ENCODE measurements at places on chromosomes 6 and 20.
A peak's percentile ranks its signal among the peaks of the same experiment; 100 is the strongest.

GRCh38 chr6:120736740-120737139 lies 597.5 kb downstream of the TBC1D32 start:
- no peak for DNase-seq

GRCh38 chr6:22117631-22118030 lies 179.2 kb downstream of the PRL start:
- DNase-seq: no peak

GRCh38 chr20:41362748-41363140 lies 3.9 kb downstream of the EMILIN3 start:
- no peak for DNase-seq

DNA sequence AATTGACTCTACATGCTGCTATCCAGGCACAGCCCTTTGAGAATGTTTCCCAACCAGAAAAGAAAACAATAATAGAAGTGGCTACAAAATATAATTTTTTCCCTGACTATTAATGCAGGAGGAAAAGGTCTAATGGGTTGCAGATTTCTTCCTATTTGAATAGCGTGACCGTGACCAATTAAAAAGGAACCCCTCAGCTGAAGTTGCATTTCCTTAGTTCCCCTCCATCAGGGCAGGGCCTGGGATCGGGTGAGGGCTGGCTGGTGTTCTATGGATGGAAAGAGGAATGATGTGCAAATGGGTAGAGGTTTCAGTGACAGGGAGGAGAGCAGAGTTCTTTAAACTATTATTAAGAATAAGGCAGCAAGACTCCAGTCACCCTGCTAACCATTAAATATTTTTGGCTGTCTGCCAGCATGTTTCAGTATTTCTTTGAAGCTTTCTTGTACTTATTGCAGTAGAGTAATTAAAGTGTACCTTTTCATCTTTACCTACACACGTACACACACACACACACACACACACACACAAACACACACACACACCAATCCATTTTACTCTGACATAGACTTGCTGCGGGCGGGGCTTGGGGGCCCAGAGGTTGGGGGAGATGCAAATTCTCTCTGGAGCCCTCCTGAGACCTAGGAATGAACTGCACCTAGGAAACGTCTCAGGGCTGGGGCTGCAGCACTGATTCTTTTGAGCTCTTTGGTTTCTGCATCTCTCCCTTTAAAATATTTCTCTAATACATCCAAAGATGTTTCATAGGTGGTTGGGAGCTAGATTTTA lies 154.8 kb upstream of the SLC35B3 start:
- DNase-seq: peak; percentile 5

DNA sequence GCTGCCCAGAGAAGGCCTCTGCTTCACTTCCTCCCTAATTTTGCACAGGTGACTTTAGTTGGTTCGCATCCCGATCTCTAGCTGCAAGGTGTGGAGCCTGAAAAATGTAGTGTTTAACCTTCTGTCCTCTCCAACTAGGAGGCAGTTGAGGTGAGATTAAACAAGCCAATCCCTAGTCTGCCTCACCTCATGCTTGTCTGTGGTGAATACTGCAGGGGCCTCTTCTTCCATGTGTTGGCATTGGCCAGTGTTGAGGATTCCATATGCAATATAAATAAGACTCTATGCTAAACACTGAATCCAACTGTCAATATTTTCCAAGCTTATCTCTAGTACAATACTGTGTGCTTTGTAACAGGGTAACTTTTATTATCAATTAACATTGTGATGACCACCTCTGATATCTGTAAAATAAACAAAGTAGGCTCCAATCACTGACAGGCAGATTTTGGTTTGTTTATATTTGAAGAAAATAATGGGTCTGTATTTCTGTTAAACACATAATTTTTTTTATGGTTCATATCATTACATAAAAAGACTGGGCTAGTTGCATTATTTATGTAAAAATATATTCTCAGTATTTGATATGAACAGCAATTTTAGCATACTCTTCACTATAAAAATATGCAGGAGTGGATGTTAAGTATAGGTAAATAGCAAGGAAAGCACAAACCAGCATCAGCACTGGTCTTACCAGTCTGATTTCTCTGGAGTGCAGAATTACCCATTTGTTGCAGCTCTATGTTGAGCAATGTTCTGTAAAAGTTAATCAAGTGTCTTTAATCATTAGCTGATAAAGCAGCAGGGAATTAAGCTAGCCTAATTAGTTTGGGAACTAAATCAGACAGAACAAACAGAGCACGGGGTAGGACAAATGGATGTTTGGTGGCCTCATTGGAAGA lies 74.0 kb downstream of the ANKRD6 start:
- DNase-seq: no peak

All from ELR (cell line).